Renal cortex interstitium (tissue), 15 donors: ENCODE measurements at places on chromosomes 1 and 21.

- DNase-seq, result no peak
These were observed 398.8 kb downstream of the DUSP10 start for GRCh38 chr1:221343136-221343535.

GRCh38 chr1:229136822-229137221 is 134.1 kb upstream of the RAB4A start:
- DNase-seq, result no peak

DNA sequence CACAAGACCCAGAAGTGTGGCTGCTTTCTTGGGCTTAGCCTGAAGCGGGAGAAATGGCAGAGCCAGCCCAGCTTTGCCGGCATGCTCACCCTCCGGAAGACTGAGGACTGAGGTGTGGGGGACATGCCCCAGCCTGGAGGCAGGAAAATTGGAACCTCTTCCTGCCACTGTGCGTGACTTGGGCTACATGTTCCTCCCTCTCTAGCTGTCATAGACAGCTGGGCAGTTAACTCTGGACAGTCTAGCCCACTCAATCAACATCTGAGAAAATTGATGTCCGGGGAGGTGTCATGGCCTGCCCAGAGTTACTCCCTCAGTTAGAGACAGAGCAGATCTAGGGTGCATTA is 59.7 kb downstream of the UBE2T start:
- DNase-seq, result no peak

DNA sequence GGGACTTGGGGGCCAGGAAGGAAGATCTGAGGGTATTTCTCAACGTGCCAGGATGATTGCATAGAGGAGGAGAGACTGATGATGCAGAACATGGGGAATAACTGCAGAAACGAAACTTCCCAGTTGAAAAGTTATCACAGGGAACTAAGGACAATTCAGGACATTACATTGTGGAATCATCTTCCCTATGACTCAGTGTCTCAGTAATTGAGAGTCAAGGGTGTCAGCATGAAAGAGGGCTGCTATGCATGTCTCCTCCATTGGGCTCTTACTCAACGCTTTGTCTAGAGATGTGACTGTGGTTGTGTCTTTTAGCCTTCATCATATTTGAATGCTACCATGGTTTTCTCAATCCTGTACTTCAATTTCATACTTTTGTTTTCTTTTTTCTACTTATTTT is 48.9 kb upstream of the PTGFR start:
- no peak for DNase-seq

DNA sequence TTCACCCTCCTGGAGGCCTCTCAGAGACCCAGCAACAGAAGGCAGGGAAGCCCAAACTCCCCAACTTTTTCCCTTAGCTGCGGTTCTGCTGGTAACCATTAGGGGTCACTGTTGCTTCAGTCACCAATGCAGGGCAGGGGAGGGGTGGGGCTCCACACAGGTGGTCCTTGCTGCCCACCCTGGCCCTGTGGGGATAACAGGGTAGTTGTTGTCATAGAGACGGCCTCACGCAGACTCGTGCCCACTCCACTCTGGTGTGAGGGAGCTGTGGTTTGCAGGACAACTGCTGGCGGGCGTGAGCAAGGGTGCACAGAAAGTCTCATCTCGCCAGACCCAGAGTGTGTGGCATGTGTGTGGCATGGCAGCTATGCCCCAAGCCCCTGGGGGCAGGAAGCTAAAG is 19.9 kb downstream of the INSRR start:
- DNase-seq, result no peak

- no peak for DNase-seq
These were observed at the start of gene TNFSF4 for GRCh38 chr1:173206816-173207568. Gene TNFSF4, minus strand, starts transcription at chr1:173207331. Its CDS starts 155 bp downstream, at chr1:173207176.

GRCh38 chr1:108028841-108029388 is 63.9 kb upstream of the VAV3 start:
- no peak for DNase-seq

DNA sequence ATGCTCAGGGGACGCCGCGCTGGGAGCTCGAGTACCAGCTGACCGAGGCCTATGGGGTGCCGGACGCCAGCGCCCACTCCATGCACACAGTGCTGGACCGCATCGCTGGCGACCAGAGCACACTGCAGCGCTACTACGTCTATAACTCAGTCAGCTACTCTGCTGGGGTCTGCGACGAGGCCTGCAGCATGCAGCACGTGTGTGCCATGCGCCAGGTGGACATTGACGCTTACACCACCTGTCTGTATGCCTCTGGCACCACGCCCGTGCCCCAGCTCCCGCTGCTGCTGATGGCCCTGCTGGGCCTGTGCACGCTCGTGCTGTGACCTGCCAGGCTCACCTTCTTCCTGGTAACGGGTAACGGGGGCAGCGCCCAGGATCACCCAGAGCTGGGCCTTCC is 1.3 kb upstream of the XKR8 start:
- no peak for DNase-seq

- no peak for DNase-seq
These were observed 37.6 kb upstream of the KRTAP19-8 start for GRCh38 chr21:31075848-31076247.

- DNase-seq, result no peak
These were observed 1001.8 kb downstream of the KCNT2 start for GRCh38 chr1:195606483-195606882.

GRCh38 chr1:91589437-91589836 is 88.8 kb downstream of the CDC7 start:
- DNase-seq, result no peak

DNA sequence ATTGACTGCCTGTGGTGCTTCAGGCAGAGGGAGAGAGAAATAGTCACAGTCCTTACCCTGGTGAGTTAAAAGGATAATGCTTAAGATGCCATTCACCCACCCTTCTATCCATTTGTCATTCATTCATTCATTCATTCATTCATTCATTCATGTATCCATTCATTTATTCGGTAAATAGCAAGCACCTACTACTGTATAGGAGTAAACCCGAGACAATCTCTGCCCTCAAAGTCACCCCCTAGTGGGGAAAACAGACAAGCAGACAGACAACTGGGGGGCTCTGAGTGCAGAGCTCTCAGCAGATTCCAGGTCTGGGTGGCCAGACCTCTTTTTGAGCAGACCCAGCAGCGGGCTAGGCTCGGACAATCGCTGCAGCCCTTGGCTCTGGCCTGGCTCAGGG is 14.1 kb upstream of the ACTL8 start:
- no peak for DNase-seq

GRCh38 chr1:156727926-156728598 is at the start of gene METTL25B:
Gene METTL25B, plus strand, starts transcription at chr1:156728469. Its CDS starts 636 bp downstream, at chr1:156729105.
- DNase-seq, result peak; percentile 76

DNA sequence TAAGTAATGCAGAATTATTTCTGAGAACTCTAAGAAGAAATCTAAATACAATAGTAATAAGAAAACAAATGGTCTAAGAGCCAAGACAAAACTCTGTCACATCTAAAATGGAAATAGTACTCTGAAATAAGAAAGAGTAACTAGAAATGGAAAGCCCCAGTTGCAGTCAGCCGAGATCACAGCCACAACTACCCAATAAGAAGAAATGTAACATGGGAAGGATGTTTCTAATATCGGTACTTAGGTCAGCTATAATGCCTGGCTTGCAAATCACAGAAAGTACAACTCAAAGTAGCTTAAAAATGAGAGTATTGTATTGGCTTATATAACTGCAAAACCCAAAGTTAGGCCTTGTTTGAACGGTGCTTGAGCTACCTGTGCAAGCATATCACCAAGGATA is 58.6 kb upstream of the USP25 start:
- DNase-seq, result no peak

DNA sequence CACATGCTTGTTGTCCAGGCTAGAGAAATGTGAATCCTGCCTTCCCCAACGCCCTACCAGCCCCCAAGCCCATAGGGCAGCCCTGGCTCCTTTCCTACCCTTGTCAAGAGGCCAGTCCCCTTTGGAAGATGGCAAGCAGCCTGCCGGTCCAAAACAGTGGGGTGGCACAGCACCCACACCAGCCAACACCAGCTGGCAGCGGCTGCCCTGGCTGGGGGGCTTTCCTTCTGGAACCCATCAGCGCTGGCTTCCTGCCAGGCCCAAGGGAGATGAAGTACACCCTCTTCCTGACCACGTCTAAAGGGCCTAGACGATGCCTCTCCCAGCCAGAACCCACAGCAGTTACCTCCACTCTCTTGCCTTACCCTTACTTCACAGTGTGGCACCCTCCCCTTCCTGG is 24.2 kb downstream of the KCNN3 start:
- no peak for DNase-seq

DNA sequence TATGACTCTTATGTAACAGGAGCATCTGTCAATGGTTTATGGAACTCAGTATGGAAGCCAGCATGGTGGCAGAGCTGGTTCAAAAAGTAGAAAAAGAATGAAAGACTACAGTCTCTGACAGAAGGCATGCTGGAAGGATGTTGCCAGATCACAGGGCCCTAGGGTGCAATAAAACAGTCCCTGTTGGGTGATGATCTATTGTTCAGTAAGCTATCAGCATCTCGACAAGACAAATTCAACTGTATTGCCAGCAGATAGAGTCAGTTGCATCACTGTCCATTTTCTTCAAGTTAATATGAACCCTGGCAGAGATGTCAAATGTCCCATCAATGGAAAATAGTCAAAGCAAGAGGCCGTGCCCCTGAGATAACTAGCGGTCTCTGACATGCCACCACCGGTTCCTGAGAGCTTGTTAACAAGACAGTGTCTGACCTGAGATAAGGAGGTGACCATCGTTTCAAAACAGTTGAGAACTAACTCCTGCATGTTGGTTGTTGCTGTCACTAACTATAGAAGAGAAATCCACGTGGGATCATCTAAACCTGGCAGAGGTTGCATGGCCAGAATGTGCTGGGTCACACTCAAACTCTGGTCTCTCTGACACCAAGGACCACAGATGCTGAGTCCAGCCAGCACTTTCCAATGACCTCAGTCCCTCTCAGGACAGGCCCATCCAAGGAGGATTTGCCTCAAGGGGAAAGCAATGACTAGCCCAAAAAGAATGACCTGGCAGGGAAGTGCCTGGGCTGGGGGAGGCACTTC is 125.9 kb downstream of the RIPK4 start:
- DNase-seq, result no peak

- no peak for DNase-seq
These were observed 73.8 kb downstream of the RPE65 start for GRCh38 chr1:68375919-68376318.

GRCh38 chr1:86195281-86195680 is 38.7 kb upstream of the COL24A1 start:
- no peak for DNase-seq

- DNase-seq, result no peak
These were observed 504.7 kb upstream of the PBX1 start for GRCh38 chr1:164054331-164054730.

- DNase-seq, result no peak
These were observed 120.7 kb downstream of the LMX1A start for GRCh38 chr1:165235777-165236291.

DNA sequence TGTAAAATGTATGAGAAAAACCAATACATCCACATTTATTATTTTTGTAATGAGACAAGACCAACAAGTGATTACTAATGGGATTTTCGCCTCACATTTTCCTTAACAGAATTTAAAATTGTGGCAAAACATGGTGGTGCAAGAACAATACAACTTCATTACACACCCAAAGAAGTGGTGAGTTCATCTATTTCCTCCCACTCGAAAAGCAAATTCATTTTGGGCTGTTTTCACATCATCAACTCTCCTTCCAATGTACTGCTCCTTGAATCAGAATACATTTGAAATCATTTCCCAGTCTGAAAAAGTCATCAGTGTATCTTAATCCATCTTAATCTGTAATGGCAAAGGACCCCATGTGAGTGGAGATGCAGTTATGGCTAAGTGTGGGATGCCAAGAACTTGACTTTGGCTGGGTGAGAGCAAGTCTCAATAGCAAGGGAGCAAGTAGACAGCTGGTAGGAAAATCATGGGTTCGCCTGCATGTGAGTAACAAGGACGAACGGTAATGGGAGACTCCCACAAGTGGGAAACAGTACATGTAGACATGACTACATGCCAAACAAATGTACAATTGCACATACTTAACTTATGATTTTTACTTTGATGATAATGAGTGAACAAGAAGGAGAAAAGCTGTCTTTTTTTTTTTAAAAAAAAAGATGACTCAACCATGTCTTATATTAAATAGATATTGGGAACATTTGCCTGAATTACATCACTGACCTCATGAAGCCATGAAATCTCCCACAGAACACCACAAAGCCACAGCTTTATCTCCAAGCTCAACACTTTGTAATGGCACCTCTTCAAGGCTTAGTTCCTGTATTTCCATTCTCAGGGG is 46.0 kb downstream of the RUNX1 start:
- no peak for DNase-seq

DNA sequence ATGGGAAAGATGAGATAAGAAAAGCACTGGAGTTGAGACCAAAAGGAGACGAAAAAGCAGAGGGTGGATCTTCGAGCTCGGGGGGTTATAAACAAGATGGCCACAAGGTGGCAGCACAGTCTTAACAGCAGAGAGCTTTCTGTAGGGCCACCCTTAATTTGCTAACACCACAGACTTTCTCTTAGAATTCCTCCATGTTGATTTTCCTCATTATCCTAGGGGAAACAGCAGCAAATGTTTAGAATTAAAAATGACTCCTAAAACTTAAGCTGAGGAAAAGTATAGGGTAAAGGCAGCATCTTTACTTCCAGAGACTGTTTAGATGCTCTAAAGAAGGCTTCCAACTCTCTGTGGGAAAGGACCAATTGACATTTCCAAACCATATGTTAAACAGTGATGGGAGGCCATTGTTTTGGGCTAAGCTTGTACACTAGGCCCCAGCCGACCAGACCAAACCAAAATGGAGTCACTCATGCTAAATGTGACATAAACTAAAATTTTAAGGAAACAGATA is 2.5 kb upstream of the APOBEC4 start:
- peak; percentile 85 for DNase-seq

DNA sequence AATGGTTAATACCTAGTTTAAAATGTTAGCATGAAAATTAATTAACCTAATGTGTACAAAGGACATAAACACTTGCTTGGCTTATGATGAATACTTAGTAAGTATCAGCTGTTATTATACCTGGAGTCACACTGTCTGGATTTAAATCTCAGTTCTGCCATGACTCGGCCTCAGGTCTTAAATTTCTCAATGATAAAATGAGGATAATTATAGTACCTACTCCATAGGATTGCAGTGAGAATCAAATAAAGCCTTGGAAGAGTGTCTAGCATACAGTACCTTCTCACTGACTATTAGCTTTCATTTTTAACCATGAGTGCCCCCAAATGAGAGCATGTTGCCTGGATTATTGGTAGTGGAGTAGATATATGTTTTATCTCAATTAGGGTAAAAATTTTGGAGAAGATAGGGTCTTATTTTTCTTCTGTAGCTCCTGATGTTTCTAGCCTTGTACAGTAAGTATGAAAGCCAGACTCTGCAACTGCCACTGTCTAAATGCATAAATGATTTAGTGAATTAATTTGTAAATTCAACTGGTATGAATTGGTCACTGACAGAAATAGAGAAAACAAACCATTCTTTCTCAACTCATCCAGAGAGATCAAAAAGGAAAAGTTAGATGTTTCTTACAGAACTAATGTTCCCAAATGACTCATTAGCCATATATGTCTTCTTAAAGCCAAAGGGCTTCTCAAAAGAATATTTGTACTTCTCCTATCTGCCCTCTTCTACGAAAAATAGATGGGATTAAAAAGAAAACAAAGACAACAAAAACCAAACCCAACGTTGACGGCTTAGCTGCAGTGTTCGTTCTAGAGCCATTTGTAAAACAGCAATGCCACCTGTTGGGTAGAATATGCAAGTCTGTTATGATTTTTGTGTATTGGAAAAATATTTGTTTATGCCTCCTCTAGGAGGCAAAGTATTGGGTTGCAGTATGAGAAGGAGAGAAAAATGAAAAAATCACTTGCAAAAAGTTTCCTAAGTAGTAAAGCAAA is 53.8 kb upstream of the MROH9 start:
- DNase-seq, result no peak

- no peak for DNase-seq
These were observed 9.8 kb downstream of the ADAMTSL4 start for GRCh38 chr1:150558761-150559655.

GRCh38 chr1:7177438-7178146 is 392.3 kb downstream of the CAMTA1 start:
- DNase-seq, result no peak
